LNCaP clone FGC (cell line): ENCODE measurements at places on chromosomes 5 and 9.

DNA sequence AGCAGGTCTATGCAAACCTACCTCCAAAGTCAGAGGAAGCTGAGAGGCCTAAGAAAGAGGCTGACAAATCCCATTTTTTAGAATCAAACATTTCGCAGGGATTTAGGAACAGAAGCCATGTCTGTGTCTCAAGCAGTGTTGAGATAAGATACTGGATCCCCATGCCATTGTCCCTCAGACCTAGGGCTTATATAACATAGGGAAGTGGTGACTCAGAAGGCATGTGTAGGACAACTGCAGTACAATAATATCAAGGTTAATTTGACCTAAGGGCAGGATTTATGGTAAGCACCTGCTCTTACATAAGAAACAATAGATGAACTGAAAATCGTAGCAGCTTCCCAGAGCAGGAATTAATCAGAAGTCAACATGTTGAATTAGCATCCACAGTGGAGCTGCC lies 459.4 kb downstream of the ANXA1 start:
- no peak for DNase-seq

- DNase-seq, result no peak
Measured at GRCh38 chr5:55724281-55724680, 12.2 kb upstream of the SLC38A9 start.

DNA sequence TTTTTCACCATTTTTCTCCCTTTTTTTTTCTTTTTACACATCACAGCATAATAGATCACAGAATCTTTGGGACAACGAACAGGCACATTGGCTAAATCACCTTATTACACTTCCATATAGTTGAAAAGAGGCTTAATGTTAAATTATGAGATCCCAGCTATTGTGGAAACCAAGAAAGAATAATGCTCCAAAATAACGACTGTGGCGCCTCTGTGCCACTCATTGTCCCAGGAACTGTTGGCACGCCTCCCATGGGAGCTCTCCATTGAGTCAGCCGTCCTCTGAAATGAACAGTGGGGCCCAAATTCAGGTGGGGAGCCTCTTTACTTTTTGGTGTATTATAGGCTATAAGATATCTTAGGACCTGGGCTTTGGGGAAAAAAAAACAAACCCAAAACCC lies 82.2 kb upstream of the NFIB start:
- no peak for DNase-seq

DNA sequence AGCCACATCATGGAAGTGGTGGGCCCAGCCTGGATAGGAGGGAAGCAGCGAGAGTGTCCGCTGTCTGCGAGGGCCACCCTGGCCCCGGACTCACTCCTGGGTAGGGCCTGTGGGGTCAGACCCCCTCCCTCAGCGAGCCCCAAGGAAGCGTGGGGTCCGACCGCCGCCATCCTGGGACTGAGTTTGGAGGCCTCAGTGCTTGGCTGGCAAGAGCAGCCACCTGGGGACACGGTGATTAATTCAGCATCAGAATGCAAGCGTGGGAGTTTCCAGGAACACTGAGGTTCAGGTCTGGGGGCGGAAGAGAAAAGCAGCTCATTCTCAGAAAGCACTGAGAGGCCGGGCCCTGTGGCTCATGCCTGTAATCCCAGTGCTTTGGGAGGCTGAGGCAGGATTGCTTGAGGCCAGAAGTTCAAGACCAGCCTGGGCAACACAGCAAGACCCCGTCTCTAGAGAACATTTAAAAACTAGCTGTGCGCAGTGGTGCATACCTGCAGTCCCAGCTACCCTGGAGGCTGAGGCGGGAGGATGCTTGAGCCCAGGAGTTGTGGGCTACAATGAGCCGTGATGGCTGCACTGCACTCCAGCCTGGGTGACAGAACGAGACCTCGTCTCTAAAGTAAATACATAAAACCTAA lies 18.3 kb upstream of the CAMSAP1 start:
- no peak for DNase-seq

- no peak for DNase-seq
Measured at GRCh38 chr9:137564817-137565411, 13.2 kb downstream of the MRPL41 start.

- no peak for DNase-seq
Measured at GRCh38 chr9:70428781-70429180, 14.3 kb upstream of the KLF9 start.

- DNase-seq, result no peak
Measured at GRCh38 chr5:59423021-59423420, 470.5 kb downstream of the PDE4D start.

GRCh38 chr9:132597073-132597775 lies 14.8 kb downstream of the BARHL1 start:
- no peak for DNase-seq

DNA sequence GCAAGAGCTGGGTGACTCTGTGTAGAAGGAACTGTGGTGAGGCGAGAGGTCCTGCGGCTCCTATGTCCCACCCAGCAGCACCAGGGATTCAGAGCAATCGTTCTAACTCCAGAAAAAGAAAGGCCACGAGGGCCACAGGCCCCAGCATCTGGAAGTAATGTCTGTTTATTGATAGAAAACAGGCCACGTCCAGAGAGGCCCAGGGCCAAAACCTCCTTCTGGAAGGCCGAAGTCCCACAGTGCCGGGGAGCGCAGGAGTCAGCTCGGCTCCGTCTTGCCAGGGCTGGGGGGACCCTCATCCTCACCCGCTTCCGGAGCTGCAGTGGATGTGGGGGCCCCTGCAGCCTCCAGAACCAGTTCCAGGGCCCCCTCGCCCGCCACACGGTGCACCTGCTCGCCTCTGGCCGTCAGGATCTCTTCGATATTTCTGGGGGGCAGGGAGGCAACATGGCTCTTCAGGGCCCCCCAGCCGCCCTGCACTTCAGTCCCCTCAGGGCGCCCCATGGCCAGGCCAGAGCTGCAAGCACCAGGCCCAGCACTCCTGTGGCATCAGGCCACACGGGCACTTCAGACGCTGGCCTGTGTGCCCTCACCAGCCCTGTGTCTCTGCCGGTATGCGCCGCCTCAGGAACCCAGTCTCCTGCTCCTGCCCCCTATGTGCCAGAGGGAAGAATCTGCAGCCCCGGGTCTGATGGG lies 1.6 kb downstream of the DNLZ start:
- no peak for DNase-seq

GRCh38 chr5:78765756-78766411 lies 117.3 kb upstream of the LHFPL2 start:
- DNase-seq, result no peak

DNA sequence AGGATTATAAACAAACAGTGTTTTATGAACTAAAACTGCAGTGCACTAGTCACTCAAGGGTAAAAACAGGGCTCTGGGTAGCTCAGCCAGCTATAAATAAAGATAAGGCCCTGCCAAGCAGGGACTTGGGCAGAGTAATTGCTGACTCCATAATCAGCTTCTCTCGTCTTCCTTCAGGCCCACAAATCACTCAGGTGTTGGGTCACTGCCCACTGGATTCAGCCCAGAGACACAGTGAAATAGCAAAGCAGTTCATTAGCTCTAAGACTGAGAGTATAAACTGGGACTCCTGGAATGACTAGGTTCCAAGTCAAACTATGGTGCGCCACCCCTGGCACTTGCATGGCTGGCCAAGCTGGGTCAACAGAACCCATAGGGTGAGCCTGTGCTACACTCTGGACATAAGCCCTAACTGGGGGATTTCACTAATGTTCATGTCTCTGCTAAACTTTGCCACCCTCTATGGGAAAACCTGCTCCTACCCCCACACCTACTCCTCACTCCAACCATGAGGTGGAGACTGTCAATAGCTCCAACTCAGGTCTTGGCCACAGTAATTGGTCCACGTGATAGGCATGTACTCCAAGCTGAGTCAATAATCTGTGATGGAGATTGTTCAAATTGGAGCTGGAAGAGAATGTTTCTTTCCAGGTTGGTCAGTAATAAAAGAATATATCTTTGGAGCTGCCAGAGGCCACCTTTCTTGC lies 158.5 kb downstream of the SLIT3 start:
- peak; percentile 99 for DNase-seq

GRCh38 chr5:30846171-30846570 lies 347.3 kb upstream of the CDH6 start:
- DNase-seq, result no peak

- DNase-seq, result peak; percentile 41
Measured at GRCh38 chr5:73365301-73365853, 83.2 kb downstream of the FOXD1 start.

- DNase-seq, result no peak
Measured at GRCh38 chr5:133847886-133848285, 120.5 kb downstream of the C5orf15 start.

GRCh38 chr9:36116593-36116992 lies 19.9 kb upstream of the GLIPR2 start:
- DNase-seq, result no peak
